ENCODE measurements at places on chromosomes 7 and 10.

GRCh38 chr10:59894114-59894513 lies 12.2 kb downstream of the CCDC6 start:
- peak; percentile 8 for DNase-seq

DNA sequence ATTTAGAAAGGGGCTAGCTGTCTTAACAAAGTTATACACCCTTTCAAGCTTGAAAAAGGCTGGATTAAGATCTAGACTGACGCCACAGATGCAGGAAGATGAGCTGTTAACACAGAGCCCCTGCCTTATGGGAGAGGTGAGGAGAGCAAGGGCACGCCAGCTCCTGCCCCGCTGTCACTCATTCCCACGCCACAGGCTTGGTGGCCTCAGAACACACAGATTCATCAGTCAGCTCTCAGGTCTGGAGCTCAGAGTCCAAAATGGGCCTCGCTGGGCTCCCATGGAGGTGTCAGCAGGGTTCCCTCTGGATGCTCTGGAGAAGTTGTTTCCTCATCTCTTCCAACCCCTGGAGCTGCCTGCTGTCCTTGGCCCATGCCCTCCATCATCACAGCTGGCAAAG lies 554.2 kb downstream of the TCERG1L start:
- DNase-seq, result no peak

GRCh38 chr10:101745074-101745696 lies 30.7 kb downstream of the FGF8 start:
- DNase-seq, result no peak

DNA sequence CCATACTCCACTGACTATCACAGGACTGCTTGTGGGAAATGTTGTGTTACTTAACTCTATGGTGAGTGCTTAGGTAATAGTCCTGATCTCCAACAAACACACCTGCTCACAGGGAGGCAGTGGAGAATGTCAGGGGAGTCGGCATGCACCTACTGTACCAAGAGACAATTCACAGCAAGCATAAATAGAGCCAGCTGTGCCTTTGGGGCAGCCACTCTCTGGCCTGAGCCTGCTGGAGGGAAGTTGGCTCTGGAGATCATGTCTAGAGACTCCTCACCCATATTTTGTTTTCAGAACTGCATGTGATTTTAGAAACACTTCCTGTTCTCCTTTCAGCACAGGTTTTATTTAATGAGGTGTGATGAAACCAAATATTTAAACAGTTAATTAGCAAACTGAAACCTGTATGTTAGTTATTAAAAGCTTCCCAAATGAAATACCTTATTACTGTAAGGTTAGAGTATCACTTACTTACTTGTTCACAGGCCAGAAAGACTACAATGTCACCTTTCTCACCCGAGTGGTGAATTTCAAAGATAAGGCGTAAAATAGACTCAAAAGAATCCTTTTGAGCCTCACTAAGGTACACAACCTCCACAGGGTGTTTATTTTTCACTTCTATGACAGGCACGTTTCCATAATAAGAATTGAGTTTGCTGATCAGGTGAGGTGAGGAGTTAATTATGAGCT lies 21.8 kb downstream of the DHX32 start:
- DNase-seq, result no peak

DNA sequence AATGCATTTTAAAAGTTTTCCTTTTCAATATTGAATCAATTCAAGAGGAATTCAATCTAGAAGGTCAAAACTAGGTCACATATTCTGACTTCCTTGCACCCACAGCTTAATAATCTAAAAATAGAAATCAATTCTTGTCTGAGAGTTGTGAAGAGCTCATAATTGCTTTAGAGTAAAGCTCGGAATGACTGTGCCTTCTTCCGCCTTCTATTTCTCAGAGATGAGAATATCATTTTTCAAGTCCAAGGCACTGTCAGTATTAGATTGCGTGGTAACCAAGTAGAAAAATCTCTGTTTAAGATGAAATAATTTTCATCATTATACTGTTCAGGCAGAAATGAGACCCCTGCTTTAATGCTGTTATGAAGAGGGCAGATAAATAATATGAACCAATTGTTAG lies 272.2 kb upstream of the NFE2L3 start:
- DNase-seq, result no peak

GRCh38 chr10:116465546-116465945 lies 37.9 kb downstream of the PNLIPRP3 start:
- no peak for DNase-seq

DNA sequence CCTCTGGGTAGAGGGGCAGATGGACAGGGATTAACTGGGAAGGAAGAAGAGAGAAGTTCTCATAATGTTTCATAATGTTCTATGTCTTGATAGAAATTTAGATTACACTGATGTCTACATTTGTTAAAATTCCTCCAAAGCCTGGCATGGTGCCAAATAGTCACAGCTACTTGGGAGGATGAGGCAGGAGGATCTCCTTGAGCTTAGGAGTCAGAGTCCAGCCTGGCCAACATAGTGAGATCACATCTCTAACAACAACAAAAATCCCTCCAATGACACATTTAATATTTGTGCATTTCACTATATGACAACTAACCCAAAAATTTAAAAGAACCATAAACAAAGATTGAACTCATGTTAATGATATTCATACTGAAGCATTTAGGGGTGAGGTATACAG lies 33.0 kb upstream of the PPP1R3C start:
- peak; percentile 75 for DNase-seq

- no peak for DNase-seq
These were observed 16.3 kb downstream of the TAX1BP1 start for GRCh38 chr7:27756298-27756697.

DNA sequence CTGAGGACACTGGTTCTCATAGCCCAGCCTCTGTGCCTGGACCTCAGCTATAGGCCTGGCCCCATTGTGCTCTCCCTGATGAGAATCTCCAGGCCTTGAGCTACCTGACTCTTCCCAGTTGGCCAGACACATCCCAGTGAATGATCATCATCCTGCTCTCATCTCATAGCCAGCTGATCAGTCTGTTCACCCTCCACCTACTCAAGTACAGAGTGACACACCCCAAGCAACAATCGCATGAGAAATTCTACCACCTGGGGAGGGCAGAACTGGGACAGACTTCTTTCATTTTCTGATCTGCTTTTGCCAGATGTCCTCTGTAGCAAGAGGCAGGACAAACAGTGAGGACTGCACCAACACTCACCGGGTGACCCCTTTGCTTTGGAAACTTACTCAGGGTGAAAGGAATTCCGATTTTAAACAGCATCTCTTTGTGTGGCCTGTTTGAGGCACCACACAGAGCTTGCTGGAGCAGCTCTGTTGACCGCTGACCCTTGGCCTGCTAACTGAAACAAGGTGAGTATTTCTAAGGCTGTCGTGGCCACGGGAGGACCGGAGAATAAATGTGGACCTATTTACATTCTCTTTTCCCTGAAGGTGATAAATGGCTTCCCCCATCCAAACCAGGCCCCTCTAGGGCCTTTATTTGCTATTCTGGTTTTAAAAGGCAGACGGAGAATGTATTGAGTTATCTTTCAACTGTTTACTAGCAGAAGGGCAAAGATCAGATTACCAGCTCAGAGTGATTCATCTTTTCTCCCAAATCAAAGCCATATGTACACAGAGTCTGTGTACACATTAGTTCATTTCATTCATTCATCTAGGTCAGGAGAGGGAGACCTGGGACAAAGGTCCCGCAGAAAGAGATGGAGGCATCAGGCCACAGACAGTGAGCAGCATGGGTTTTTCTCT lies 181.4 kb upstream of the TNS3 start:
- DNase-seq, result peak; percentile 89

GRCh38 chr10:106655636-106656035 lies 508.9 kb downstream of the SORCS1 start:
- no peak for DNase-seq

DNA sequence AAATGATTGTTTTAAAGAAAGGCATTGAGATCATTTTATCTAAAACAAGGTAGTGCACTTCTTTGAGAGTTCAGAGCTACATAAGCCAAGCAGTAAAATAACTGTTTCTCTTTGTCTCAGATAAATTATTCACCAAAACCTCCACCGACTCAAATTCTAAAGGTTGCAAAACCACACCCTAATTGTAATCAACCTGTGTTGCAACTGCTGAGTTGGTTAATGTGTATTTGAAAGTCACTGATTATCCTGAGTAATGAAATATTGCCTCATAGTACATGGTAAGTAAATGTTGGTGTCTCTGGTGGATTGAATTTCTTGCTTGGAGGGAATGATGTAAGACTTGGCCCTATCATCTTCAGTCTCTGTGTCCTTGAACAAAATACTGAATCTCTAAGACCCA lies 35.9 kb upstream of the CYP2C9 start:
- DNase-seq, result no peak

DNA sequence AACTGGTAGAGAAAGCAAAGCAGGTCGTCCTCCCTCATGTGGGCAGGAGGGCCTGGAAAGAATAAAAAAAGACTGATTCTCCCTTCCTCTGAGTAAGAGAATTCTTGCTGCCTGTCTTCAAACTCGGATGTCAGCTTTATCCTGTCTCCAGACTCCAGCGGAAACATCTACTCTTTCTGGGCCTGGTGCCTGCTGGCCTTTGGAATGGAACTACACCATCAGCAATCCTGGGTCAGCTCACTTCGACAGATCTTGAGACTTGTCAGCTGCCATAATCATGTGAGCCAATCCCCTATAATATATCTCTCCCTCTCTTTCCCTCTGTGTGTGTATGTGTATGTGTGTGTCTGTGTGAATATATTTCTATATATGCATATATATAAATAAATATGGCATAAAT lies 411.0 kb upstream of the DPP6 start:
- no peak for DNase-seq

GRCh38 chr7:10632712-10633111 lies 341.0 kb upstream of the PHF14 start:
- no peak for DNase-seq

- DNase-seq, result no peak
These were observed 80.0 kb downstream of the ZNF277 start for GRCh38 chr7:112286250-112287086.

DNA sequence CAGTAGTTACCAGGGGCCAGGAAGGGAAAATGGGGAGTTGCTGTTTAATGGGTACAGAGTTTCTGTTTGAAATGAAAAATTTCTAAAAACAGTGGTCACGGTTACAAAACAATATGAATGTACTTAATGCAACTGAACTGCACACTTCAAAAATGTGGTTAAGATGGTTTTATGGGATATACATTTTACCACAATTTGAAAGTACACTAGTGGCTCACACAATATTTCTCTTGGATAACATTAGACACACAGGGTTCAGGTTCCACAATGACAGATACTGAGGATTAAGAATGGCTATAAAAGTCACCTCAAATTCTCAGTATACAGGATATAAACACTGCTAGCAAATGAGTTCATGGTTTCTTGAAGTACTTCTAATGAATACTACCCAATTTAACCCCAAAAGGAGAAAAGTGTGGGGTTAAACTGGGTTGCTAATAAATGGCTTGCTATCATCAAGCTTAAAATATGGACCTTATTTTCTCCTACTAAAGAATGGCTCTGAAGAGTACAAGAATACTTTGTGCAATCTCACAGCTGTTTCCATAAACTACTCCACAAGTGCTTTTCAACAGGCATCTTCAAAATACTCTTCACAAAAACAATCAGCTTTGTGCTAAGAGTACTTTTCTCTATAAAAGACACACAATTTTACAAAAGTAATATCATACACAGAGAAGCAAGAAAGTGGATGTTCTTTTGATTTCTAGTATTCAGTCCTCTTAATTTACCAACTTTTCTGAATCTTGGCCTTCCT lies 92.9 kb downstream of the SRPK2 start:
- DNase-seq, result no peak

DNA sequence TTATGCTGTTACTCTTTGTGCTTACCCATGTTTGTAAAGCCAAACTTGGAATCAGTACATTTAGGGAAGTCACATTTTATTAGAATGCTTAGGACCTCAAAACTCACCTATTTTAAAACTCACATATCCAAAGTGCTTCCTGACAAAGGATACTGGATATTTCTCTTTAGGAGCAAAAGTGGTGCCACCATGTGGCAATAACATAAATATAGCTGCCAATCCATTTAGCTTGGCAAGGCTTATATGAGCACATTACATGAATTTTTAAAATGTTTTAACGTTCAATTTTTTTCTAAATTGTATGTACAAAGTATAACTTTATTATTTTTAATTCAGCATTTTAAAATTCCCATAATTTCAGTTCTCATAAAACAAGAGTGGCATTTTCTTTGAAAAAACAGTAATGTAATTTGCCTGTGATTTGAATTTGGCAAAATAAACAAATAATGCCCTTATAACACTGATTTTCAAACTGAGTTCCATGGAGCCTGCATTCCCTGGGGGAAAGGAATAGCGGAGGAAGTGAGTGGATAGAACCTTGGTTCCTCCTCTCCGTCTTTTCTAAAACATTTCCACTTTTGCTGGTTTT lies 75.4 kb downstream of the HDAC9 start:
- DNase-seq, result peak; percentile 64

DNA sequence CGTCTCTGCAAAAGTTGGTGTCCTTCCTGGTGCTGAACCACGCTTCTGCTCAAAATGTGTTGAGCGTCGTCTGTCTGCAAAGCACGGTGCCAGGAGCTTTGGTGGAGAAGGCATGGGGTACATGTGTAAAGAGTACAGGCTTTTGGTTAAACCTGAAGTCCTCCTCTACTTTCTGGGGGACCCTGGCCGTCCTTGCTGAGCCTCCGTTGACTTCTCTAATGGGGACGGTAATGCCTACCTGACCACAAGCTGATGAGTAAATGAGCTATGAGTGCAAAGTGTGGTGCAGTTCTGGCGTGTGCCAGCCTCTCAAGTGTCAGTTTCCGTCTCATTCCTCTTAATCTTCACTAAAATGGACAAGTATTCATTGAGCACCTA lies 527 bp upstream of the HERPUD2 start:
- DNase-seq, result peak; percentile 42

DNA sequence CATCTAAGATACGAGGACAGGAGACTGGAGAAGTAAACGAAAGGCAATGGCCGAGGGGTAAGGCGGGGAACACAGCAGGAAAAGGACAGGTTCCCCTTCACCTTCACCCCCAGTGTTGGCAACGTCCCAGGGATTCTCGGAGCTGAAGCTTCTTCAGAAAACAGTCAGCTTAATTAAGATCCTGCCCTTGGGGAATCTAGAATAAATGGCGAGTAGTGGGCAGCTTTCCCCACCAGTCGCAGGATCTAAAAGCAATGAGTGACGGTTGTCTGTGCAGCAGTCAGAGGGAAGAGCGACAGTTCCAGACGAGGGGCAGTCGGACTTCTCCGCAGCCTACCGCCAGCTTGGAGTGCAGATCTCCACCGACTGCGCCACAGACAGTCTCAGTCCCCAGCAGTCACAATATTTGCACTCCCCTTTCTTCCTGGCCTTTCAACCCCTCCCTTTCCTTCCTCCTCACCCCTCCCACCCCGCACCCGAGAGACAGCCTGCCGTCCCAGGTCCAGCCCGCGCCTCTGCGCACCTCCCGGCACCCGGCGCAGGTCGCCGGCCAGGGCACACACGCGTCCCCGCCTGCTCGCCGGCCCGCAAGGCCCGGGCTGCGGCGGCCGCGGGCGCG lies 10.9 kb upstream of the SP8 start:
- DNase-seq, result no peak

- no peak for DNase-seq
These were observed 370.1 kb downstream of the IPMK start for GRCh38 chr10:57897611-57898010.

Data from ELR (cell line).